ENCODE measurements at places on chromosomes 16 and 17.

DNA sequence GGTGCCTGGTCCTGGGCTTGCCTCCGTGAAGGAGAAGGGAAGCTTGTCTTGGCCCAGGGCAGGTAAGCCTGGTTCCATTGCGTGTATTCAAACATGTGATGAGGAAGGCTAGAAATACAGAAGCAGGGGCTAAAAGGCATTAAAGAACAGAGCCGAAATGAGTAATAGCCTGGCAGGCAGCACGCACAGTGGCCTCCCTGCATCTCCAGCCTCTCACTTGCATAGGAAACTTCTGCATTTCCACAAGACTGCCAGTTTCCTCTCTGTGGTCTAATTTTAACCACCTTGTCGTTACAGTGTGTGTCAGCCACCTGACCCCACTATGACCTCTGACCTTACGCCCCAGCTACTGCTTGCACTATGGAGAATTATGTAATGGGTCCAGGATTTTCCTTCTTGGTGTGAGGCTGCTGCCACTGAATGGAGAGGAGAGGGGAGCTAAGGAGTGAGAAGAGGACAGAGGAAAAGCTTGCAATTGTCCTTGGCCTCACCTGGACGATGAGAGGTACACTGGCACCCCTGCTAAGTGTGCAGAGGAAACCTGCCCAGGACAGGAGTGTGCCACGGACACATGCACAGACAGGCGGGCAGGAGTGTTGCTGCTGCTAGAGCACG lies 32.8 kb downstream of the HIC1 start:
- no peak for DNase-seq

DNA sequence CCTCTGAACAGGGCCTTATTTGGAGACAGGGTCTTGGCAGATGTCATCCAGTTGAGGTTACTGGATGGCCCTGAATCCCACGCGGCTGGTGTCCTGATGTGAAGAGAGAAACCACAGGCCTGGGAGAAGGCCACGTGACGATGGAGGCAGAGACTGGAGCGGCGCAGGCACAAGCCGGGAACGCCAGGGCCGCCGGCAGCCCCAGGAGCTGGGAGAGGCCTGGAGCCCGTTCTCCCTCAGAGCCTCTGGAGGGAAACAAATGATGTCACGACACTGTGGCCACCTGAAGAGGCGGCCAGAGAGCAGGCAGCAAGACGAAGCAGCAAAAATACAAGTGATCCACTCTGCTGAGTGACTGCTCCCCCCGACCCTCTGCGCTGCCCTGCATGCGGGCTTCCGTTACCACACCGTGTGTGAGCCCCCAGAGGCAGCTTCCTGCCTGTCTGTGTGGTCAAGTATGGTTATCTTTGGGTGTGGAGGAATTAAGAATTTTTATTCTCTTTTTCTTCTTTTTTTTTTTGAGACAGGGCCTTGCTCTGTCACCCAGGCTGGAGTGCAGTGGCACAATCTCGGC lies 11.6 kb downstream of the CD7 start:
- DNase-seq, result no peak

DNA sequence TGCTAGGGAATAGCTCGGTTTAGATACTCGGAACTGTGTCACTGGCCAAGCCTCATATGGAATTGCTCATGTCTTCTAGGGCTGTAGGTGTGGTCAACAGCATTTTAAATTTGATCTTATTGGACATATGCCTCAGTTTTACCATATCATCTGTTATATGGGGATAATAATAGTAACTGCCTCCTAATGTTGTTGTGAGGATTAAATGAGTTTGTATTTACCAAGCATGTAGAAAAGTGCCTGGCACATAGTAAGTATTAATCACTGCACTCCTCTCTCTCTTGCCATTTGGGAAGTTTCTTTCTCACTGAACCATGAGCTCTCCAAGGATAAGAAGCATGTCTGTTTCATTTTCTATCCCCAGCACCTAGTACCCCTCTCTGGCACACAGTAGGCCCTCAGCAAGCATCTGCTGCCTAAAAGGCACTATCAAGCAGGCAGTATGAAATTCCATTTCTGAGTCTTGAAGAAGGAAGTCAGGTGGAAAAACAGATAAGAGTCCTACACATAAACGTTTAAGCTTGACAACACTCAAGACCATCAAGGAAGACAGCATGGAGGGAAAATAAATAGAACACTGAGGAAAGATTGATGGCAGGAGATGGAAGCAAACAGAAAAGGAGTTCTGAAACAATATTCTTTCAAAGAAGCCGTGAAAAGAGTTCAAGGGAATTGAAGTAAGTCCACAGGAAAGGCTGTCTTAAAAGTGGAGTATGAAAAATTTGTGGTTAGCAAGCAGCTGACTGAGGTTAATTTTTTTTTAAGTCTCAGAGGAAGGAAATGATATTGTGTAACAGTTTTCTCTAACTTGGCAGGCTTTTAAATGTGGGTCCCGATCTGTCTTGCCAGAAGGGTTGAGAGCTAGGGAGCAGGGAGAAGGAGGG lies 2.2 kb upstream of the ATP6V0A1 start:
- peak; percentile 12 for DNase-seq

GRCh38 chr17:76166168-76166567 lies 25.1 kb upstream of the FOXJ1 start:
- no peak for DNase-seq

GRCh38 chr17:14776791-14777190 lies 475.9 kb downstream of the HS3ST3B1 start:
- DNase-seq, result no peak

GRCh38 chr17:13490906-13491482 lies 110.7 kb downstream of the HS3ST3A1 start:
- no peak for DNase-seq

- DNase-seq, result peak; percentile 73
These were observed 101.1 kb downstream of the XYLT1 start for GRCh38 chr16:17369421-17370222.

- DNase-seq, result no peak
These were observed 1.9 kb upstream of the MYL11 start for GRCh38 chr16:30372725-30373124.

DNA sequence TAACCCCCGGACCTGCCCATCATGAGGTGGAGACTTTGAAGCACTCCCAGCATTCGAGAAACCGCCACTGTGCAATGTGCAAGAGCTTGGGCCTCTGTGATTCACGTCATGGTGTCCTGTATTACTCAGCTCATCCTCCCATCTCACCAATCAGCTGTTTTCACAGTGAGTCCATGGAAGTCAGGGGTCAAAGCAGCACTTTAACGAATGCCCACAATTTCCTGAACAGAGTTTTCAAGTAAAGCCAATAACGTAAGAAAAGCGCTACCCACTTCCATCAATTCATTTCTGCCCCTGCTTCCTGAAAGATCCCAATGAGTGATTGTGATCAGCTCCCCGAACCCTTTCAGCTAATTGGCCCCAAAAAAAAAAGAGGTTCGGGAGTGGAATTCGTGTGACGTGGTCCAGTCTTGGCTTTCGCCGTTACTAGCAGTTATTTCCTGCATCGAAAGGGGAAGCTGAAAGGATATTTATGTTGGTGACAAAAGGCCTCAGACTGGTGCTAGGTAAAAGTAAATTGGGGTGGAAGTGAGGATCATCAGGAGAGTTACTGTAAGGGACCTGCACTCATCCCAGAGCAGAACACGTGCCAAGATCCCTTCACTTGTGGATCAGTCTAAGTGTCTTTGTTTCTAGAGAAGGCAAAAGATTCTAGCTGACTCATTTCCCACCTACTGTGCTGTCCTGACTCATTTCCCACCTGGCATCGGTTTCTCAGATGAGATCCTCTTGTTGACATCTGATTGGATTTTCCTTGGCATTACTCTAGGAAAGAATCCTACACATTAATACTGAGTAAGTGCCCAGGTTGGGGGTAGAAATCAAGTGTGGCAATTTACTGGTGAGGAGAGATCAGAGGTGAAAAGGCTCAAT lies 136.7 kb upstream of the NUDT7 start:
- no peak for DNase-seq

- no peak for DNase-seq
These were observed 196.4 kb upstream of the KIF2B start for GRCh38 chr17:53626286-53626685.

- DNase-seq, result no peak
These were observed 53.1 kb upstream of the CDR2 start for GRCh38 chr16:22427556-22427955.

GRCh38 chr17:27247958-27248342 lies 46.0 kb upstream of the WSB1 start:
- no peak for DNase-seq

- no peak for DNase-seq
These were observed 172.3 kb upstream of the IRX6 start for GRCh38 chr16:55151561-55152305.

- no peak for DNase-seq
These were observed 18.5 kb upstream of the TOB1 start for GRCh38 chr17:50884439-50885311.

GRCh38 chr16:50265716-50266336 lies 525 bp upstream of the ADCY7 start:
- DNase-seq, result no peak

DNA sequence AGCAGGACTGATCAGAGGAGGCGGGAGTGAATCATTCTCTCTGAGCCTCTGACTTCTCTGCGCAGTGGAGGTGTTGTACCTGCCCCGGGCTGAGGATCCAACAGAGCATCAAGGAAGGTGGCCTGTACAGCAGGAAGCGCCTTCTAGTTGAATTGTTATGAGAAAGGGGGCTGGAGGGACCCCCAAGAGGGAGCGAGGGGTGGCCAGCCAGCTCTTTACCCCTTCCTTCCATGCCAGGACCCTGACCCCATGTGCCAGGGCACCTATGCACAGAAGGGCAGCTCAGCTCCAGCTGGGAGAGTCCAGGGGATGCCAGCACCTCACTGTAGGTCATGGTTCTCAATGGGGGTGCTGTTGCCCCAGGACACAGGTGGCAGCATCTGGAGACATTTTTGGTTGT lies 149.3 kb downstream of the SDK2 start:
- no peak for DNase-seq

DNA sequence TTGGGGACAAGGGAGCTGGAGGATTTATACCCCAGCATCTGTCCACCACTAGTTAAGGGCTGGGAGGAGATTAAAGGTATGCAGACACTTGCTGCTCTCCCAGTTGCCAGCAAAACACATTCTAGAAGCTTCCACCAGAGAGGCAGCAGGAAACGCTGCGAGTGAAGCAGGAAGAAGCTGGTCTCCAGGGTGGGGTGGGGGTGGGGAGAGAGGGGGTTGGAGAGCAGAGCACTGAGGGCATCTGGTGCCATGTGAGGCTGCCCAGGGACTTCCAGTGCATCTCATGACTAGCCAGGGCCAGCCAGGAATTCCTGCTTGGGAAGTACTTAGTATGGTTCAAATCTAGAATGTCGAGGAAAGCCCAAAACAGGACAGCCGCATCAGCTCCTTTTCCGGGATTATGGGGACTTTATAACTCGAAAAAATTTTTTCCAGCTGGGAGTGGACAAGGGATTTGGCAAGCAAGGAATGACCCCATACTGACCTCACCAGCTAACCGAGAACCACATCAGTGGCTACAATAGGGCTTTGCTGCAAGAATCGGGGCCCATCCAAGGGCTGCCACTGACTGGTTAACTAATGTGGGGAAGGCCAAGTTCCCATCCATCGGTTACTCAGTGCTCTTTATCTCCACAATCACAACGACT lies 26.2 kb upstream of the AXIN2 start:
- DNase-seq, result no peak

DNA sequence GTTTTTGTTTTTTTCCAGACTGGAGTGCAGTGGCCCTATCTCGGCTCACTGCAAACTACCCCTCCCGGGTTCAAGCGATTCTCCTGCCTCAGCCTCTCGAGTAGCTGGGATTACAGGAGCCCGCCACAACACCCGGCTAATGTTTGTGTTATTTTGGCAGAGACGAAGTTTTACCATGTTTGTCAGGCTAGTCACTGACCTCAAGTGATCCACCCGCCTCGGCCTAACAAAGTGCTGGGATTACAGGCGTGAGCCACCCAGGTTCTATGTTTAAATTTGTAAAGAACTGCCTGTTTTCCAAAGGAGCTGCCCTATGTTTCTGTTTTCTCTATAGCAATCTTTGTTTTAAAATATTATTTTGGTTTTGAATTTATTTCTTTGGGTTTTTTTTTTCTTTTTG lies 13.8 kb upstream of the C16orf87 start:
- DNase-seq, result no peak

DNA sequence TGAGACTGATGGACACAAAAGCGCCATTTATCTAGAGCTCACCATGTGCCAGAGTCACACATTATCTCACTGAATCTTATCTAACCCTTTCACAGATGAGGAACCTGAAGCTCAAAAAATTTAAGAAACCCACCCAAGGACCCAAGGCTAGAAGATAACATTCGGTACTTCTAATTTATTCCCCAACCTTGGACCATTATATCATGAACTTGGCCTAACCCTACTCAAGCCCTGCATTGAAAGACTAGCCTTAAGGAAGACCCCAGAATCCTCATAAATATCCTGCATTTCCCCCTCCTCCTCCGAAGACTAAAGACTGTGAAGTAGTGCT lies 548 bp upstream of the DYNC1LI2 start:
- DNase-seq, result no peak

- no peak for DNase-seq
These were observed 1.9 kb downstream of the SLC13A2 start for GRCh38 chr17:28475151-28475900.

DNA sequence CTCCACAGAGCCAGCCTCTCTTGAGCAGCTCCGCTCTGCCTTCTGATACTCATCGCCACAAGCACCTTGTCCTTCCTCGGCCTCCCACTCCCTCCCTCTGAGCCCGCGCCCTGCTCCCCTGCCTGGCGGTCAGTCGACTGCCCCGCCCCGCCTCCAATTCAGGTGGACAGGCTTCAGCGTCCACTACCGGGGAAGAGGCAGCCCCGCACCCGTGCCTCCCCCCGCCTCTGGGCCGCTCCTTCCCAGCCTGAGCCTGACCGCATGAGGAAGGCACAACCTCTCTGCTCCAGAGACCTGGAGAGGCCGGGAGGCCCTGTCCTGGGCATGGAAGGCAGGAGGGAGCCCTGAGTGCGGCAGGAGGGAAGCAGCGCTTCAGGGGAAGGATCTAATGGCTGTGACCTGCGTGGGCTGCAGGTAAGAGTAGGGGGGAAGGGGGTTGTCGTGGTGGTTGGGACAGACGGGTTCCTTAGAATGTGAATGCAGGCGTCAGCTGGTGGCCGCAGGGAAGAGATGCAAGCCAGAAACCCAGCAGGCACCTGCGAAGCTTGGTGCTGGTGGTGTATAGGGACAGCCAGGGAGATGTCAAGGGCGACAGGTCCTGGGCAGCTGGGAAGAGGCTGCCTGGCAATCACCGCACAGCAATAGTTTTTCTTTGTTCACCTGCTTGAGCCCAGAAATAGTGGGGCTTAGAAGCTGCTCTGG lies 3.0 kb upstream of the SLC6A4 start:
- DNase-seq, result no peak

GRCh38 chr17:82241926-82242697 lies 13.3 kb downstream of the SLC16A3 start:
- DNase-seq, result no peak

- no peak for DNase-seq
These were observed 135.9 kb downstream of the KATNIP start for GRCh38 chr16:27685807-27686206.

DNA sequence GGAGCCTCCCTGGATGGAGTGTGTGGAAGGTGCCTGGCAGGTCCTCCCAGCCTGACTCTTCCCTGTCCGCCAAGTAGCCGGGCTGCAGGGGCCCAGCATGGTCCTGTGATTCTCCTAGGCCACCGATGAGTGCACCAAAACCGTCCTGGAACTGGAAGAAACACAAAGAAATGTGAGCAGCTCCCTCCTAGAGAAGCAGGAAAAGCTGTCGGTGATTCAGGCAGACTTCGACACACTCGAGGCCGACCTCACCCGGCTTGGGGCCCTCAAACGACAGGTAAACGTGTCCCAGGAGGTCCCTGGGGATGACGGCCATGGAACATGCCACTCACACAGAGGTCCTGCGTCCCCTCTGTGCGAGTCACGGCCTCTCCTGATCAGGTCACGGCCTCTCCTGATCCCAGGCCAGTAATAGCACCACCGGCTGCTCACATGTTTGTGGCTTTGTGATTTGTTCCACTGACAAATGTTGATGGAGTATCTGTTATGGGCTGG lies 4.2 kb upstream of the GAA start:
- no peak for DNase-seq
